Upper lobe of right lung (tissue), 1 donor: ENCODE measurements at places on chromosomes 2 and 18. TPM values are rescaled to one million over a fixed set of nuclear protein-coding genes. Genes with fewer than 3 reads are reported as not detected.

DNA sequence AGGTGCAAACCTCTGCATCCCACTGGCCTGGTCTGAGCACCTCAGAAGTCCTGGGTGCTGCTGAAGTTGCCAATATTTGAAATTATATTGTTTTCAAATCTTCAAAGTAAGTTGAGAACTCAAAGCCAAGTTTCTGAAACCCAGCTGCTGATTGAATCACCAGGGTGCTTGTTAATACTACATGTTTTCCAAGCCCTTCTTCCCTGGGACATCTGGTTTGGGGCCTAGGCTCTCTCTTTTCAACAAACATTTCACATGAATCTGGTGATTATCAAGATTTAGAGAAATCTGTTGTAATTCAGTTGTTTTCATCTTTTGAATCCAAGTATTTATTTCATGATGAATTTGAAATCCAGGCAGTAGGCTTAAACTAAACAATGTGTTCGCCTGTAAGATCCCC, 24.4 kb downstream of the MLPH start:
- H3K4me3 ChIP-seq: no peak overlapping the region
- no peak for DNase-seq
- peaks cover 33% of the 10 kb centered on the region for H3K36me3 ChIP-seq

COLEC12 gene
- 55.2 TPM for total RNA-seq

ABI2 gene
- 46.3 TPM for total RNA-seq

MCM6 gene
- total RNA-seq: 8.2 TPM

GRCh38 chr2:64832936-64833335, 156.3 kb upstream of the SLC1A4 start:
- H3K4me1 ChIP-seq: peaks cover 8% of the 10 kb centered on the region
- H3K4me3 ChIP-seq: no peak overlapping the region
- H3K27me3 ChIP-seq: no peaks in the 10 kb centered on the region
- H3K27ac ChIP-seq: no peak overlapping the region
- DNase-seq: no peak

- no peaks in the 10 kb centered on the region for H3K36me3 ChIP-seq
- no peaks in the 10 kb centered on the region for H3K27me3 ChIP-seq
- H3K4me3 ChIP-seq: no peak overlapping the region
- no peak overlapping the region for H3K27ac ChIP-seq
- no peaks in the 10 kb centered on the region for H3K4me1 ChIP-seq
These were observed 973.1 kb downstream of the TMEM182 start for GRCh38 chr2:103734911-103735310.

GRCh38 chr2:96951125-96951654, 35.2 kb downstream of the FAM178B start:
- peaks cover 20% of the 10 kb centered on the region for H3K4me1 ChIP-seq
- no peaks in the 10 kb centered on the region for H3K36me3 ChIP-seq
- H3K27me3 ChIP-seq: no peaks in the 10 kb centered on the region
- no peak overlapping the region for H3K4me3 ChIP-seq
- DNase-seq: peak; percentile 89

GRCh38 chr18:48609820-48610815, 71.3 kb downstream of the CTIF start:
- peaks cover 6% of the 10 kb centered on the region for H3K4me1 ChIP-seq
- no peaks in the 10 kb centered on the region for H3K36me3 ChIP-seq
- DNase-seq: no peak
- H3K27ac ChIP-seq: no peak overlapping the region
- no peak overlapping the region for H3K4me3 ChIP-seq

- H3K27ac ChIP-seq: no peak overlapping the region
- peaks cover 22% of the 10 kb centered on the region for H3K4me1 ChIP-seq
- no peaks in the 10 kb centered on the region for H3K36me3 ChIP-seq
- DNase-seq: peak; percentile 66
These were observed 48.2 kb upstream of the HS6ST1 start for GRCh38 chr2:128366713-128367511.

CCDC88A gene
- 86.1 TPM for total RNA-seq

DNA sequence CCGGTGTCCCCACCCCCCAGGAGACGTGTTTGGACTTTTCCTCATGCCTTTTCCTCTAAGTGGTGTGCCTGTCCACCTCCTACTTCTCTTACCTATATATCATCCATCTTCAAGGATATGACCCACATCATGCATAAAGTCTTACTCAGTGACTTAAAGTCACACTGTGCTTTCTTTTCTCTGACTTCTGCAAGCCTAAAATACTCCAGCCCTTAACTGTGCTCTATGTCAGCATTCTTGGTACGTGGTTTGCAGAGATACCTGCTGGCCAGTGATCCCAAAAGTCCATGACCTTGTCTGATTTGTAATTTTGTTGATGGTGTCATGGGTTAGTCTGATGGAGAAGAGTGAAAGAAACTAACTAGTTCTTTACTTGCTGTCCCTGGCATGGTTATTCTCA, 393.6 kb upstream of the NRP2 start:
- no peak overlapping the region for H3K4me3 ChIP-seq
- no peak for DNase-seq
- H3K36me3 ChIP-seq: no peaks in the 10 kb centered on the region
